CD8-positive, alpha-beta memory T cell (primary cell): ENCODE measurements at places on chromosomes 16 and 17.
A peak's percentile ranks its signal among the peaks of the same experiment; 100 is the strongest.

DNA sequence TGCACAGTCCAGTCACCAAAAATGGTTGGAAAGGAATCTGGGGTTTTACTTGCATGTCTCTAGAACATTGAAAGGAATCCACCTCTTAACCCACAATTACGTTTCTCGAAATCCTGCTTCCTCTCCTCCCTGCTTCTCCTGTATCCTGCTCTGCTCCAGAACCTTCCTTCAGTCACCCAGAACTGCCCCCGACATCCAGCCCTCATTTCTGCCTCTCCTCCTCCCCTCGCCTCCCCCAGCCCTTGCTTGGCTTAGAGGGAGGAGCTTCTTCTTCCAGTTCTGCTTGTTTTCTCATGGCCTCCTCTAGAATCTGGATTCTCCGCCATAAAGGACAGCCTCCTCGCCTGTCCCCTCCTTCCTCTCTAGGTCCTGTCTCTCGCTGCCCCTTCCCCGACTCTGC, 48.3 kb downstream of the ZDHHC7 start:
- no peaks in the 10 kb centered on the region for H3K36me3 ChIP-seq
- H3K27me3 ChIP-seq, result no peaks in the 10 kb centered on the region
- no peak overlapping the region for H3K4me3 ChIP-seq
- H3K27ac ChIP-seq, result no peak overlapping the region
- no peak for DNase-seq
- H3K4me1 ChIP-seq, result no peaks in the 10 kb centered on the region

DNA sequence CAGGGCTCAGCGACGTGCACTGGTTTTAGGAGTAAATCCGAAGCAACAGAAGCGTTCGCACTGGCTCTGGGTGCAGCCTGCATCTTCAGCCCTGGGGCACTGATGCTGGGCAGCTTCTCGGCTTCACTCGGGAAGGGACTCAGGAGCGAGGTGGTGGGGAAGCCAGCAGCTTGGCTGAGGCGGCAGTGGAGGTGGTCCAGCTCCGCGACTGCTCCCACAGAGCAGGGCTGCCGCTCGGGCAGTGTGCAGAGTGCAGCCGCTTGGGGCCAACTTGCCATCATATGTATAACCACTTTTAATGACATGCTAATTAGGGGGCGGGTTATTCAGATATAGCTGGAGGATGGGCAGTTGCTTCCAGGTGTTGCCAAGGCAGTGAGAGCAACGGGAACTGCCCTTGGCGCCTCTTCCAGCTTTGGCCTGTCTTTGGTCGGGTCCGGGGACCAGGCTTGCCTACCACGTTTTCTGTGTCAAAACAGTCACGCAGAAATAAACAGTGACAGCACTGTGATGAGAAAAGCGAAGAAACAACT, 26.7 kb downstream of the METRNL start:
- peaks cover 7% of the 10 kb centered on the region for H3K27me3 ChIP-seq
- no peaks in the 10 kb centered on the region for H3K36me3 ChIP-seq
- no peak overlapping the region for H3K27ac ChIP-seq
- no peak overlapping the region for H3K4me3 ChIP-seq
- no peaks in the 10 kb centered on the region for H3K4me1 ChIP-seq

GRCh38 chr16:70269471-70269870, 17.7 kb upstream of the EXOSC6 start:
- H3K4me1 ChIP-seq, result no peaks in the 10 kb centered on the region
- no peak overlapping the region for H3K27ac ChIP-seq
- no peaks in the 10 kb centered on the region for H3K27me3 ChIP-seq
- peaks cover 53% of the 10 kb centered on the region for H3K36me3 ChIP-seq

- peak overlapping the region; percentile 33 for H3K27ac ChIP-seq
- H3K27me3 ChIP-seq, result no peaks in the 10 kb centered on the region
- peaks cover 41% of the 10 kb centered on the region for H3K4me1 ChIP-seq
- no peaks in the 10 kb centered on the region for H3K36me3 ChIP-seq
Measured at GRCh38 chr16:75074920-75075687, 41.5 kb downstream of the LDHD start.

- H3K27ac ChIP-seq, result no peak overlapping the region
- no peaks in the 10 kb centered on the region for H3K36me3 ChIP-seq
- H3K4me1 ChIP-seq, result no peaks in the 10 kb centered on the region
Measured at GRCh38 chr17:77523540-77523939, 382.8 kb downstream of the SEC14L1 start.

GRCh38 chr16:67979955-67980678, at the start of gene DPEP3:
DPEP3 (minus strand) TSS chr16:67980499; CDS start chr16:67980380, 119 bp downstream.
- no peak for DNase-seq
- no peaks in the 10 kb centered on the region for H3K36me3 ChIP-seq
- peaks cover 21% of the 10 kb centered on the region for H3K4me1 ChIP-seq
- H3K27ac ChIP-seq, result no peak within 1 kb of the TSS
- H3K27me3 ChIP-seq, result no peaks in the 10 kb centered on the region

- no peak overlapping the region for H3K4me3 ChIP-seq
- H3K36me3 ChIP-seq, result no peaks in the 10 kb centered on the region
Measured at GRCh38 chr16:4052801-4053293, 63.4 kb downstream of the ADCY9 start.

DNA sequence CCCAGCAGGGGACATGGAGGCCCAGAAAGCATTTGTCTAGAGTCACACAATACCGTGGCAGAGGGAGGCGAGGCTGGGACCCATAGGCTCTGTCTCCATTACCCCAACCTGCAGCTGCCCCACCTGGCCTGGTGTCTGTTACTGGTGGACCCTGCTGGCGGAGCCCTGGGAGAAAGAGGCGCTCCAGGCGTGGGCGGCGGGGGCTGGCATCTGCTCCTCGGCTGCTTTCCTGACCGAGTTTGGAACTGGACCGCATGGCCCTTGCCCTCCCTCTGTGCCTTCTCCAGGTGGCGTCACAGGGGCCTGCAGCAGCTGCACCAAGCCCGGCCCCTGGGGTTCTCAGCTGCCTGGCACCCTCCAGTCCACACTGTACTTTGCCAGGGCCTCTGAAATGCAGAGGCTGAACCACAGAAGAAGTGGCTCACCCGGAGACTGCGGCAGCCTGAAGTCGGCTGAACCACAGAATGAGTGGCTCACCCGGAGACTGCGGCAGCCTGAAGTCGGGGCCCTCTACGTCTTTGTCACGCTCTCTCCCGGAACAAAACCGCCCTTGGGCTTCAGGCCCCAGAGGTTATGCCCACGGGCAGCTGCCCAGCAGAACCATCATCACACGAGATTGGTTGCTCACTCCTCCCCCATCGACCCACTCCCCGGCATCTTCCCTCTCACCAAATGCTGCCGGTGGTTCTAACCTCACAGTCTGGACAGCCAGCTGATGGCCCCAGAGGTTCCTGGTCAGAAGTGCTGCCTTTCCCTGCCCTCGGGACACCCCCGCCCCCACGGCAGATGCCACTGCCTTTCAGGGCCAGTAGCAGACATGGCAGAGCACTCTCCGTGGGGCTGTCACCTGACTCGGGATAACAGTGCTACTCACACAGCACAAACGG, 20.2 kb downstream of the CBFA2T3 start:
- H3K27me3 ChIP-seq, result no peaks in the 10 kb centered on the region
- no peaks in the 10 kb centered on the region for H3K36me3 ChIP-seq
- H3K4me1 ChIP-seq, result peaks cover 10% of the 10 kb centered on the region
- H3K4me3 ChIP-seq, result no peak overlapping the region

DNA sequence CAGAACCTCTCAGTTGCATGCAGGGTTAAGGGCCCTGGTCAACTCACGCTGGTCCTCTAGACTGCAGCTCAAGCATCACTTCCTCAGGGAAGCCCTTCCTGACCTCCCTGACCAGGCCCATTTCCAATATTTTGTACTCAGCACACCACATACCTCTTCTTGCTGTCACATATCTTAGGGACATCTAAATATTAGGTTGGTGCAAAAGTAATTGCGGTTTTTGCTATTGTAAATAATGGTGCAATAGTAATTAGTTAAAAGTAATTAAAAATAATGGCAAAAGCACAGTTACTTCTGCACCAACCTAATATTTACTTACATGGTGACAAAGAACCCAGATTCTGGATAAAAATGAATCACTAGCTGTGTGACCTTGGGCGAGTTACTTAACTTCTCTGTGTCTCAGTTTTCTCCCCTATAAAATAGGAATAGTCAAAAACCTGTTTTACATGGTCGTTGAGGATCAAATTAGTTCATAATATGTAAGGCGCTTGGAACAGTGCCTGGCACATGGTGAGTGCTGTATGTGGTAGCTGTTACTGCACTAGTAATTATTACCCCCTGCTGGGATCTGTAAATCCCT, 177.4 kb downstream of the PRKCB start:
- no peak for DNase-seq
- H3K4me3 ChIP-seq, result no peak overlapping the region

DNA sequence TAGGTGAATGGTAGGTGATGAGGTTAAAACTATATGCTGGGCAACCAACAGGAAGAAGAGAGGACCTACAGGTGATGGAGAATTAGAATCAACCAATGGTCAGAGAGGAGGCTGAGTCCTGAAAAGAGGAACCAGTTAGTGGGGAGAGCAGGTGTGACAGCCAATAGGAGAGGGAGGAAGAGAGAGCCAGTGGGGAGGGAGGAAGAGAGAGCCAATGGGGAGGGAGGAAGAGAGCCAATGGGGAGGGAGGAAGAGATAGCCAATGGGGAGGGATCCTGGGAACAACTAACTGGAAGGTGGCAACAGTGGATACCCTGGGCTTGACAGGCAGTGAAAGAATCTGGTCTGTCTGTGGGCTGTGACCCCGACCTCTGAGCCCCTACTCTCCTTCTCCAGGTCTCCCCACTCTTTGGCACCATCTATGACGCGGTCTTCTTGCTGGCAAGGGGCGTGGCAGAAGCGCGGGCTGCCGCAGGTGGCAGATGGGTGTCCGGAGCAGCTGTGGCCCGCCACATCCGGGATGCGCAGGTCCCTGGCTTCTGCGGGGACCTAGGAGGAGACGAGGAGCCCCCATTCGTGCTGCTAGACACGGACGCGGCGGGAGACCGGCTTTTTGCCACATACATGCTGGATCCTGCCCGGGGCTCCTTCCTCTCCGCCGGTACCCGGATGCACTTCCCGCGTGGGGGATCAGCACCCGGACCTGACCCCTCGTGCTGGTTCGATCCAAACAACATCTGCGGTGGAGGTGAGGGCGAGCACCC, 3.7 kb downstream of the GUCY2D start:
- peaks cover 6% of the 10 kb centered on the region for H3K4me1 ChIP-seq
- peaks cover 11% of the 10 kb centered on the region for H3K27me3 ChIP-seq
- no peak for DNase-seq
- H3K4me3 ChIP-seq, result no peak overlapping the region
- H3K27ac ChIP-seq, result no peak overlapping the region

- no peak for DNase-seq
- H3K4me1 ChIP-seq, result no peaks in the 10 kb centered on the region
- H3K27ac ChIP-seq, result no peak overlapping the region
Measured at GRCh38 chr16:1920727-1921171, 2.5 kb upstream of the HS3ST6 start.

DNA sequence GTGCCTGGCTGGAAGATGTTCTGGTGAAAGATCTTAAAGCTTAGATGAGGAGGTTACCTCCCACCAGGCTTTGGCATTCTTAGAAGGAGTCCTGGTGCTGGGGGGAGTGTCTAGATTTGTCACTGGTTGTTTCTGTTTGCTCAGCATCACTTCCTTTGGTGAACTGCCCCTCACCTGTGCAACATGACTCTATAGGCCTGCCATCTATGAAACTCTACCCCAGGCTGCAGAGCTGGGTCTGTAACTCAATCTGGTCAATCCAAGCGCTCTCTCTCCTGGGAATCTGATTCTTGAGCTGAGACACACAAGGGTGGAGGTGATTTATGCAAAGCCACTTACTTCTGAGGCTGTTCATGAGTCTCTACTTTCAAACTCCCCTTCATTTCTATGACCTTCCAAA, 399.4 kb downstream of the NPIPA7 start:
- H3K4me3 ChIP-seq, result no peak overlapping the region
- no peaks in the 10 kb centered on the region for H3K4me1 ChIP-seq
- H3K27ac ChIP-seq, result no peak overlapping the region
- H3K36me3 ChIP-seq, result no peaks in the 10 kb centered on the region
- H3K27me3 ChIP-seq, result no peaks in the 10 kb centered on the region
- no peak for DNase-seq

- H3K27me3 ChIP-seq, result no peaks in the 10 kb centered on the region
- no peaks in the 10 kb centered on the region for H3K4me1 ChIP-seq
- DNase-seq, result no peak
Measured at GRCh38 chr17:3659541-3660111, 8.8 kb downstream of the TAX1BP3 start.
